ENCODE measurements at places on chromosomes 1 and 21.

GRCh38 chr1:244603498-244603897 is 49.4 kb upstream of the DESI2 start:
- DNase-seq = no peak

- no peak for DNase-seq
Measured at GRCh38 chr1:234683127-234683860, 73.3 kb upstream of the IRF2BP2 start.

DNA sequence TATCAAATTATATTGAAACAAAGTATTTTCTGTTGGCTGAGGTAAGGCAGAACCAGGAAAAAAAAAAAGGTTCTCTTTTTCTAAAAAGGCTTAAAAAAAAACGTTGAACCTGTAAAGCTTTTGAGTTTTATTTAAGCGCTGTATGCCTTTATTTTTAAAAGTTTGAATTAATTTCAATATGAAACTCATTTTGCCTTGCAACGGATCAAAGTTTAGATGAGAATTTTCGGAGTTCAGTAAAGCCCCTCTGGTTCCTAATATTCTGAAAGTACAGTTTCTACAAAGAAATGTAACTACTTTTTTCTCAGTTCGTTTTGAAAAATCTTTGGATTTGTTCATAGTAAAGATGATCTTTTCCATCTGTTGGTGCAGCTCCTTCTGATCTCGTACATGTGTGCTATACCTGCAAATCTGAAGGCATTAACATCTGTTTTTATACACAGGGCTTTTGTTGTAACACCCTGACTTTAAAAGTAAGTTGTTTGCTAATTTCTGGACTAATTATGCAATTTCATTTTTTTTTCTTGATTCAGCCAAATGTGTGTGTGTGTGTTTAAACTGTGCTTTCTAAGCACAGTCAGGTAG is 1.7 kb downstream of the ZBTB18 start:
- no peak for DNase-seq

- DNase-seq = no peak
Measured at GRCh38 chr1:203528976-203529835, 35.3 kb downstream of the OPTC start.

GRCh38 chr1:56922070-56922469 is 43.7 kb downstream of the C8B start:
- no peak for DNase-seq

- no peak for DNase-seq
Measured at GRCh38 chr1:62452951-62453350, 16.1 kb downstream of the USP1 start.
